ENCODE measurements at places on chromosomes 5 and 9.

GRCh38 chr9:34591248-34591916, 1.9 kb upstream of the CNTFR start:
- peak; percentile 53 for DNase-seq

- no peak for DNase-seq
Measured at GRCh38 chr5:98105681-98106080, 667.8 kb upstream of the RGMB start.

- no peak for DNase-seq
Measured at GRCh38 chr5:82339792-82340191, 61.6 kb upstream of the RPS23 start.

DNA sequence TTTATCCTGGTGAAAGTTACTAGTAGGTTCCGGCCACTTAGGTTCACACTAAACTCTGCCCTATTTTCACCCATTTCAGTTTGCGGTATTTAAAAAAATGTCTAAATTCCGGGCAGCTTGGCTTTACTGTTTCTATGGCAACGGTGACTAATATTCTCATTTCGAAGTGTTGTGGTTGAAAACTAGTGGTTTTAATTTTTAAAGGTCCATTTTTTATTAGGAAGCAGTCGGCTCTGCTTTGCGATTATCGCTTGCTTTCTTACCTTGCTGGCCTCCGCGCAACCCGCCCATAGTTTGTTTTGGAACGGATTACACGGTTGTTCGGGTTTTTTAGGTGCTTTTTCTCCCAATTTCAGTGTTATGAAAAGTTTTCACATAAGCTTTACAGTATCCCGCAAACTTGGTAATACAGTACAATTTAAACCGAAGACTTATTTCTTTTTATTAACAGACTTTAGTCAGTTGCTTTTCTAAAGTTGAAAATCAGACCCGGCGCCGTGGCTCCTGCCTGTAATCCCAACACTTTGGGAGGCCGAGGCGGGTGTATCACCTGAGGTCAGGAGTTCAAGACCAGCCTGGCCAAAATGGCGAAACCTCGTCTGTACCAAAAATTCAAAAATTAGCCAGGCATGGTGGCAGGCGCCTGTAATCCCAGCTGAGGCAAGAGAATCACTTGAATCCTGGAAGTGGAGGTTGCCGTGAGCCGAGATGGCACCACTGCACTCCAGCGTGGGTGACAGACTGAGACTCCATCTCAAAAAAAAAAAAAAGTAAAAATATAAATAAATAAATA, 1.6 kb downstream of the KDM4C start:
- DNase-seq, result no peak

- DNase-seq, result no peak
Measured at GRCh38 chr9:80449513-80449912, 877.7 kb downstream of the TLE4 start.

- DNase-seq, result no peak
Measured at GRCh38 chr9:26078706-26079105, 400.5 kb upstream of the TUSC1 start.

DNA sequence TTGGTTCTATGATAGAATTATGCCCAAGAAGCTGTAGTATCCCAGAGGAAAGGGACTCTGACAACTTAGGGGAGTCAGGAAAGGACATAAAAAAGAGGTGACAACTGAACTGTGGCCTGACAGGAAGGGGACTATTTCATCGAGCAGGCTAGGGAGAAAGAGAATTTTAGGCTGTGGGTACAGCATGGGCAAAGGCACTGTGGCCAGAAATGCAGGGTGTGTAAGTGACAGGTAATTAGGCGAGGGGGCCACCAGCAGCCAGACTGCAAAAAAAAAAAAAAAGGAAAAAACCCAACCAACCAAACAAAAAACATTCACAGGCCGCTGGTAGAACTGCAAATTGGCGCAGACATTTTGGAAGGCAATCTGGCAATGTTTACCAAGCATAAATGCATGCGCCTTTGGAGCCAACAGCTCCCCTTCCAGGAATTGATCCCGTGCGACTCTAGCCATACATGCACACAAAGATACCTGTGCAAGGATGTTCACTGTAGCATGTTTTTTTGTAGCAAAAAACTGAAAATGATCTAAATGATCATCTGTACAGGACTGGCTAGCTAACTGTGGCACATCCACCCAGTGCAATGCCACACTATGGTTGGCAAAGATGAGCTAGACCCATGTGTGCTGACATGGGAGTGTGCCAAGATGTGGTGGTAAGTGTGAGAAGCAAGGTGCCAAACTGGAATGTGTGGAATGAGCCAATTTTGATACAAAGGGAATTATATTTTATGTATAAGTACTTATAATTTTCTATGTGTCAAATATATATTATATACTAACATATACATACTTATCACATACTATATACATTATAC, 1.1 kb downstream of the EIF4E1B start:
- DNase-seq, result no peak

- no peak for DNase-seq
Measured at GRCh38 chr5:139841549-139841948, 45.9 kb downstream of the PSD2 start.
